ENCODE measurements at places on chromosomes 6 and 20.

DNA sequence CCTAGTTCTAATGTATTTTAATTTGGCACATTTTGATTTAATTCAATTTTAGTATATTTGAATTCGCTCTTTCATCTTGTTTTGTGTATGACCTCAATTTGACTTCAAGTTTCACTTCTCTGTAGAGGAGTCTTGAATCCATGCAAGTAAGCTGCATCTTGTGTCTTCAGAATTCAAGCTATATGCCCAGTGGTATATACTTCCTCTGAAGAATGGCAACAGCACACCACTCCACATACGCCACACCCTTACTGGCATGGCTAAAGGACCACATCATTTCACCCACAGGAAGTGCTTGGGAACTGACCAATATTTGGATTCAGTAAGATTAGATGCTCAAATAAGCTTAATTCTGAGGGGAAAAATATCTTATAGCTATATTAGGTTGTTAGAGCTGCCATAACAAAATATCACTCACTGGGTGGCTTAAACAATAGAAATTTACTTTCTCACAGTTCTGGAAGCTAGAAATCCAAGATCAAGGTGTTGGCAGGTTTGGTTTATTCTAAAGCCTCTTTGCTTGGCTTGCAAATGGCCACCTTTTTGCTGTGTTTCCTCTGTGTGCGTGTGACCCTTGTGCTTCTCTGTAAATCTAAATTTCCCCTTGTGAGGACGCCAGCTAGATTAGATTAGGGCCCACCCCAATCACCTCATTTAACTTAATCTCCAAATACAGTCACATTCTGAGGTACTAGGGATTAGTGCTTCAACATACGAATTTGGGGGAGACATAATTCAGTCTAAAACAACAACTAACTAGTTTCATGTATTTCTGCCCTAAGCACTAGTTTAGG is 2.8 kb upstream of the ASF1A start:
- DNase-seq: peak; percentile 24

DNA sequence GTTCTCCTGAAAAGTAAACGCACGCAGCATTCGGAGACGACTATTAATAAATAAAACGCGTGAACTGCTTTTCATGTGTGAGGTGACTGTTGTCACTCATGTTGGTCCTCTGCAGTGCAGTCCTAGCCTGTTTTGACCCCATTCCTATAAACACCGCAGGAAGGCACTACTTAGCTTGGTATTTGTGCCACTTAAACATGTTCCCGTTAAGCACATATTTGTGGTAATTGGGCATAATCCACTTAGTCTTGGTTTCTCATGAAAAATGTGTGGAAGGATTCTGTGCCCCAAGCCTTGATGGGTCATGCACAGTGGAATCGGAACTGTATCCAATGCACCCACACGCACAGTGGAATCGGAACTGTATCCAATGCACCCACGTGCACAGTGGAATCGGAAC is 313.9 kb downstream of the THBS2 start:
- no peak for DNase-seq

GRCh38 chr20:24960861-24961260 is 11.8 kb downstream of the CST7 start:
- DNase-seq: peak; percentile 62

DNA sequence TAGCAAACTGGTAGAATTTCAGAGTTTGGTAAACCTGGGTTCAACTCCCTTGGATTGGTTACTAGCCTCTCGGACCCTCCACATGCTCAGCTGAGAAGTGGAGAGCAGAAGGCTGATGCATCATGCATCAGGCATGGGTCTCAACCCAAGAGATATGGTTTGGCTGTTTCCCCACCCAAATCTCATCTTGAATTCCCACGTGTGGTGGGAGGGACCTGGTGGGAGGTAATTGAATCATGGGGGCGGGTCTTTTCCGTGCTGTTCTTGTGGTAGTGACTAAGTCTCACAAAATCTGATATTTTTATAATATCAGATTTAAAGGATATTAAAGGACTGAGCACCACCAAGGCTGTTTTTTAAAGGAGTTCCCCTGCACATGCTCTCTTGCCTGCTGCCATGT is 75.1 kb downstream of the PPP1R3G start:
- DNase-seq: no peak

GRCh38 chr20:31595654-31596411 is 9.3 kb upstream of the ID1 start:
- no peak for DNase-seq

- no peak for DNase-seq
Observed at GRCh38 chr20:62080249-62080990, 14.7 kb upstream of the TAF4 start.

- DNase-seq: no peak
Observed at GRCh38 chr6:117531809-117532725, 49.6 kb downstream of the DCBLD1 start.

- no peak for DNase-seq
Observed at GRCh38 chr20:57207251-57207650, 59.2 kb downstream of the BMP7 start.

DNA sequence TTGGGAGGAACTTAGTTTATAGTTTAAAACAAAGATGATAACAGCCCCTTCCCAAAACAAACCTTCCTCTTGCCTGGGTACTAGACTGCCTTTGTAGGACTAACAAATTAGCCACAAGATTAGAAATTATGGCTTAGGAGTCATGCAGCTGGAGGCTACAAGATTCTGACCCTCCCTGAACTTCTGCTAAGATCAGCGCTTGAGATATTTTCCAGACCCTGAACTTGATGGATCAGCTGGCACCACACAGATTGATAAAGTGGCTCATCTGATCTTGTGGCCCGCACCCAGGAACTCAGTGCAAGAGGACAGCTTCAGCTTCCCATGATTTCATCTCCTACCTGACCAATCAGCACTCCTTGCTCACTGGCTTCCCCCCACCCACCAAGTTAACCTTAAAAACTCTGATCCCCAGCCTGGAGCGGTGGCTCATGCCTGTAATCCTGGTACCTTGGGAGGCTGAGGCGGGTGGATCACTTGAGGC is 5.9 kb upstream of the SERINC3 start:
- DNase-seq: no peak

DNA sequence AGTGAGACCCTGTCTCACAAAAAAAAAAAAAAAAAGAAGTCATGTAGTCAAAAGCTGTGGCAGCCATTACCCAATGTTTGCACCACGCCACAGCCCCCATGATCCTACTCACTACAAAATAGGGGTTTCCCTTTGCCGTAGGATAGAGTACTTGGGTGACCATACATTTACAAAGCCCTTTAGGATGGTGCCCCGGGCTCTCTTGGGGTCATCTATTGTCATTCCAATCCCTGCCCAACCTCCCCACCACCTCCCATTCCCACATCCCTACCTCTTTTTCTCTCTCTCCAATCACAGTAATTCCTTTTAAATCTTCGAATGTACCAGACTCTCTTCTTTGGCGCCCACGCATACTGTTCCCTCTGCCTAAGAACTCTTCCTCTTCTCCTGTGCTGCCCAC is 74.6 kb downstream of the KIAA0319 start:
- no peak for DNase-seq

DNA sequence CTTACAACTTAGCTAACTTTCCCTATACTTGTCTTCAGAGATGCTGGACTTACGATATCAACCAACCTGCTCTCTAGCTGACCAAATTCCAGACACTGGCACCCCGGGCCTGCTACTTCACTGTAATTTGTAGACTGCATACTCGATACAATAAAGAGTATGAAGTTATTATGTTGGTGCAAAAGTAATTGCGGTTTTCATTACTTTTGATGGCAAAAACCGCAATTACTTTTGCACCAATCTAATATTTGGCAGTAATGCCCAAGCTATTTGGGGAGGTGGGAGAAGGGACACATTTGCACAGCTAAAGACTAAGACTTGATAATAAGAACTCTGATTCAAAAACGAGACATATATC is 34.9 kb upstream of the ARHGAP18 start:
- no peak for DNase-seq

DNA sequence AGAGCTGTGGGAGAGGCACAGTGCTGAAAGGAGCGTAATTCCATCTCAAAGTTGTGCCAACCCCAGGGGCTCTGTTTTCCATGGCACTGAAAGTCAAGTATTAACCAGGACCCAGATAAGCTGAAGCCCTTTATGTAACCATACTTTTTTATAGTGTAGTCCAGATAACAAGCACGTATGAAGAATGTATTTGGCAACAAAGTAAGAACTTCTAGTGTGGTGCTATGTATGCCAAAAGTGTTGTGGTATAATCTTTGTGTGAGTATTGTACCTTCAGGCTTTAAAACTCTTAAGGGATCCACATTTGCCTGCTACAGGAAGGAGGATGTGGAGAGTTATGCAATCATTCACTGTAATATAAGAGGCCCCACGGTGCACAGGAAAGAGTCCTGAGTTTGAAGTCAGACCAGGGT is 129.4 kb downstream of the IBTK start:
- no peak for DNase-seq

GRCh38 chr20:58818586-58819285 is 32.0 kb downstream of the GNAS-AS1 start:
- DNase-seq: no peak

GRCh38 chr6:25576919-25577318 is 75.1 kb upstream of the SCGN start:
- DNase-seq: no peak
